ENCODE measurements at places on chromosomes 7 and 10.

DNA sequence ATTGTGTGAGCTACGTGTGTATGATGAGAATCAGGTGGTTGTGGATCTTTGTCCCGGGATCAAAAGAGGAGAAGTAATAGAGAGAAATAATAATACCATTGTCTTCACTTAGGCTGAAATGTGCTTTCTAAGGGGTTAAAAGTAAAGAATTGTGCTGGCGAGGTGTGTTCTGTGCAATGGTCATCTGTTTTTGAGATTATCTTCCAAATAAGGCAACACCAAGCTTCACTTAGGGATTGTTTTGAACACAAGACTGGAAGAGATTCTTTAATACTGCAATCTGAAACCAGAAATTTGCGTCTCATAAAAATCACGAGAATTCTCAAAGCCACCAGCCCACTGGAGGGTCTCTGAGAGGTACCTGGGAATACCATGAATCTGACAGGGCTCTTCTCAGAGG, 84.2 kb downstream of the ARID5B start:
- no peak for DNase-seq

DNA sequence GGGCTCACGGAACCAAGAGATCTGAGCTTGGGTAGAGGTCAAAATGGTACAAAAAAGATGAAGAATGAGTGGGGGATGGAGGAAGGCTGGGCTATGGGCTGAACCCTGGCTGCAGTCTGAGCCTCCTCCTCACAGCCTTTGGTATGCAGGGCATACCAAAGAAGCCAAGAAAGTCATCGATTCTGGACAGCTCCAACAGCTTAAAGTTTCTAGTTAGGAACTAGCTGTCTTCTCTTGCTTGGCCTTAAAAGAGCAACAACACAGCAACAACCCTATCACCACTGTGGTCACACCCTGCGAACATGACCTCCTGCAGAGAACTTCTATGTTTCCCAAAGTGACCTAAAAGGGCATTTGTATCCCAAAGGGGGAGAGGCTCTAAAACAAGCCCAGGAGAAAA, 126.1 kb upstream of the EFCAB10 start:
- DNase-seq, result no peak

- DNase-seq, result no peak
Observed at GRCh38 chr10:24556750-24557742, 166.6 kb downstream of the ARHGAP21 start.

DNA sequence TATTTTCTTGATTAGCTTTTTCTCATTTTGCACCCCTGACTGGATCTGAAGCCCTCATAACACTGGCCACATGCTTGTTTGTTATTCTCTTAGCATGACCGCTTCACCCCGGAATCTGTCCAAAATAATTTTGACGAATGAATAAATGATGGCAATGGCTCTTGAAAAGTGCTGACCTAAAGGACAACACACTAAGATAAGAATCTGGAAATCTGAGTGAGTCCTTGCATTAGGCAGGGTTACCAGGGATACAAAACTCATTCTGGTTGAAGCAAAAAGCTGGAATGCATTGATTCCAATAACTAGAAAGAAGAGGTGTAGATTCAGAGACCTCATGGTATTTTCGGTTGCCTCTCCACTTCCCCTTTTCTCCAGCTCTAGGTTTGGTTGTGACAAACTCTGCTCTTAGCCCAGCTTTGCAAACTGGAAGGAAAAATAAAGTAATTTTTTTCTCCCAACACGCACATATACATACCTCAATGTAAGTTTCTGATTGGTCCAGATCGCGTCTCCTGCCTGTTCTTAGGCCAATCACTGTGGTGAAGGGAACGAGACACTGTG, 157.4 kb downstream of the SKIDA1 start:
- no peak for DNase-seq

DNA sequence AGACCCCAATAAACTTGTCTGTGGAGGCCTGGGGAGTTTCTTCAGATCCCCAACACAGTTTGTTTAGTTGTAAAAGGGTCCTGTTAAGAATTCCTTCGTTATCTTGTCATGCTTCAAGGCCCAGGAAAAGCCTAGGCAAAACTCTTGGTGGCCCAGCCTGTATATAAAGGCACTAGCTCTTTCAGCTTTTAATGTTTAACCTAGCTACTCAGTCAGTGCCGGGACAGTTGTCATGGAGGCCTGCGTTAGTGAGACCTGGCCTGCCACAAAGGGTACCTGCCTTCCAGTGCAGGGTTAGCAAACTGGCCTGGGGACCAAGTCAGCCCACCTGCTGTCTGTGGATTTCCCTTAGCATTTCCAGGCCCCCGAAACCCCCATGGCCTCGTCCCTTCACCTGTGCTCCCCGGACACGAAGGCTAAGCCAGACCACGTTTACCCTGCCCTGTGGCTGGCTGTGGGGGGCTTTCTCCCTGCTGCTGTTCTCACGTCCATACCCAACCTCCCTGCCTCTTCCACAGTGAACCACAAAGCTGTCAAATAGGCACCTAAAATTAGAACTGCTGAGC, 96.9 kb upstream of the PPP2R2D start:
- DNase-seq, result no peak

GRCh38 chr7:26151650-26151952, 397 bp upstream of the NFE2L3 start:
- no peak for DNase-seq

DNA sequence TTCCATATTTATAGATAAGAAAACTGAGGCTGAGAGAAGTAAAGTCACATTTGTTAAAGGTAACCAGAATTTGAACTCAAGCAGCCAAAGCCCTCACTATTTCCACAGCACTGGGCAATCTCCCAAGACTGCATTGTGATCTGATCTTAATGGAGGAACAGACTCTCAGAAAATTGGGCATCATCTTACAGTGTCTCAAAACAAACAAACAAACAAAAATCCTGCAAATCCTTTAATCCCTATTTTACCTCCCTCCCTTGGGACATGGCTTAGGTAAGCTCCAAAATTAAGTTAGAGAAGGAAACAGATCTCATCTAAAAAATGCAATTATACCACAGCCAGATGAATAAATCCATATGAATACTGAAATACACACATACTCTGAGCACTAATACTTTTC, 57.5 kb downstream of the FHIP2A start:
- no peak for DNase-seq

DNA sequence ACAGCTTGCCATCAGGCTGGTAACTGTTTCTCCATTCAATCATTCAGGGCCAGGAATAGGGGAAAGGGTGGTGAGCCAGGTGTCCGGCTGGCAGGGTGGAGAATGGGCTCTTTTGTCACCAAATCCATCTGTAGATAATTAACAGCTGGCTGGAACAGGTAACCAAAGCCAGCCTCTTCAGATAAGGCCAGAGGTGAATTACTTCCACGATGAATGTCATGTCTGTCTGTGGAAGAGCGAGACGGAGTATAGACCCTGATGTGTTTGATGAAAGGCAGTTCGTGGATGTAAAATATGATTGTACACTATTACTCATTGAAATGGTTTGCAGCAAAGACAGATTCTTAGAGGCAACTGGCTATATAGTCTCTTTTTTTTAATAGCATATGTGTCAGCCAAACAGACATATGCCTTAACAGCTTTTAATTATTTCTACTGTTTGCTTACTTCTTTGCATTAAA, 149.8 kb downstream of the KLF6 start:
- no peak for DNase-seq
